GM12891 (cell line): ENCODE measurements at places on chromosomes 11 and 22.

DNA sequence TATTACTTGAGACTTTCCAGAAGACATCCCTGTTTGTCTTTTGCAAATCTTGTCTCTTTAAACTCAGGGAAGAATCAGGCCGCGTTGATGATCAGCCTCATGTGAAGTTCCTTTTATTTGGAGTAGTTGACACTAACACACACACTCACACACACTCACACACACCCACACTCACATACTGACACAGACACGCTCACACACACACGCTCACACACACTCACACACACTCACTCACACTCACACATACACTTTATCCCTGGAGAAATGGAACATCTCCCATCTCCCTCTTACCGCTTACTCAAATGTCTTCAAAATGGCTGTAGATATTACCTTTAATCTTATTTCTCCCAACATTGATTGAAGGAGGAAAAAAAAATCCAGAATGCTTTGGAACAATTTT, 129.0 kb downstream of the PKNOX2 start:
- no peak for DNase-seq

DNA sequence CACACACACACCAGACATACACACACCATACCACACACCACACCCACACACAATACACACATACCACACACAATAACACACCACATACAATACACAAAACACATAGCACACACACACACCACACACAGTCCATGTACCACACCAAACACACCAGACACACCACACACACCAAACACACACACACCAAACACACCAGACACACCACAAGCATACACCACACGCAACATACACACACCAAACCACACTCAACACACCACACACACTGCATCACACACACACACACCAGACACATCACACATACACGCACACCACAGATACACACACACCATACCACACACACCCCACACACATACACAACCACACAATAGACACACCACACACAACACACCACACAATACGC, 54.8 kb downstream of the IGSF9B start:
- DNase-seq: no peak

GRCh38 chr11:132539590-132540368, 992.5 kb downstream of the OPCML start:
- no peak for DNase-seq

GRCh38 chr11:35237860-35238715, 99.1 kb downstream of the CD44 start:
- DNase-seq: no peak
